ENCODE measurements at places on chromosomes 6 and 20. TPM values are rescaled to one million over a fixed set of nuclear protein-coding genes. Genes with fewer than 3 reads are reported as not detected.

DNA sequence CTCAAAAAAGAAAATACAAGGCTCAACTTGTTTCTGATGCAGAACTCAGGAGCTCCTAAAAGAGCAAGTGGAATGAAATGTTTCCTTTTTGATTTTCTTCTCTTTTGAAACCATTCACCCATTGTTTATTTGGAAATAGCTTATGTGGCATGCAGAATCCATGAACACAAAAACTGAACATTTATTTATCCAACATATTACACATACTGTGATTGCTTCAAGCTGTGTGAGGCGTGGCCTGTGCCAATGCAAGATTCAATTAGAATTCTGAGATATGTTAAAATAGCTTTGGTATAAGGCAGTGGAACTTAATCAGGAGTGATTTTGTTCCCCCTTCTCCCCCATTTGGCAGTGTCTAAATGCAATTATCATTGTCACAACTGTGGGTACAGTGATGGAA, 45.9 kb upstream of the CARMIL1 start:
- no peak for DNase-seq

DNA sequence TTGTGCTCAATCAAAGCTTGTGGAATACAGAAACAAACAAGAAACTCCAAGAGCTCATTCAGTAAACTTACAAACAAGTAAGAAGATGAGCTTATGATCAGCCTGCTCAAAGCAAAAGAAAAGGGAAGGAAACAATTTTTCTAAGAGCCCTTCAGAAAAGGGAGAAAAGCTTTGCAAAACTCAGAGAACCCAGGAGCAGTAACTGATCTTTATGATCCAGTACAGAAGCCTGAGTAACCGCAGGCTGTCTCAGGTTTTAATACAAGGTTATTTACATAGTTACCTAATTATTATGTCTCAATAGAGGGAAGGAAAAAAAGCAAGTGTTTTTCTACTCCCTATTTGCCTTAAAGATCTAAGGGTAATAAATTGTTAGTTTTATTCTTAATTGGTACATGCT, 226.5 kb downstream of the MAFB start:
- DNase-seq = no peak

Gene MYO6
- 43.0 TPM for total RNA-seq

DNA sequence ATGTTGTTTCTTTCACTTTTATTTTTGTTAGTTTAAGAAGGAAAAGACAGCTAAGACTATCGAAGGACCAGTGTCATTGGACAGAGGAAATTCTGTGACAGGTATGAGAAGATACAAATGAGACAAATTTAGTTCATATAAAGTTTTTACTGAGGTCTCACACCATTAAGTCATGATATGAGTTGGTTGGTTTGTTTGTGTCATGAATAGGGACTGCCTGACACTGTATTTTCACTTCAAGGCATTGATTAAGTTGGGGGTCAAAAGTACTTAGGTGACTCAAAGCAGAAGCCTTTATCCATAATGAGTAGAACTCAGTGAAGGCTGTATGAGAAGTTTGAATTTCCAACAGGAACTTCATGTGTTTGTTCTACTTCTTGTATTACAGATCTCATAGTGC, 21.3 kb upstream of the HIVEP2 start:
- no peak for DNase-seq

DNA sequence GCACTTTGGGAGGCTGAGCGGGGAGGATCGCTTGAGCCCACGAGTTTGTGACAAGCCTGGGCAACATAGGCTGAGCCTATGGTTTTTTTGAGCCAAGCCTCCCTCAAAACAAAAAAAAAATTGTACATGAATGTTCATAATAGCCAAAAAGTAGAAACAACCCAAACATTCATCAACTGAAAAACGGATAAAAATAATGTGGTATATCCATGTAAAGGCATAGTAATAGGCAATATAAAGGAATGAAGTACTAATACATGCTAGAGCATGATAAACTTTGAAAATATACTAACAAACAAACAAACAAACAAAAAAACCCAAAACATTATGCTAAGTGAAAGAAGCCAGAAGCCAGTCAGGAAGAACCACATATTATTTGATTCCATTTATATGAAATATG, 35.3 kb downstream of the KIAA0319 start:
- no peak for DNase-seq

Gene MAS1
- total RNA-seq = not detected

GRCh38 chr6:36973647-36974046, 12.3 kb downstream of the MTCH1 start:
- no peak for DNase-seq

Gene FERMT1
- 34.7 TPM for total RNA-seq

GRCh38 chr6:147759093-147759492, 250.6 kb downstream of the SAMD5 start:
- no peak for DNase-seq

- DNase-seq = no peak
Observed at GRCh38 chr6:51793393-51793792, 294.0 kb downstream of the PKHD1 start.

All from Caco-2 (cell line).